T-cell (primary cell): ENCODE measurements at places on chromosomes 5 and 9.

DNA sequence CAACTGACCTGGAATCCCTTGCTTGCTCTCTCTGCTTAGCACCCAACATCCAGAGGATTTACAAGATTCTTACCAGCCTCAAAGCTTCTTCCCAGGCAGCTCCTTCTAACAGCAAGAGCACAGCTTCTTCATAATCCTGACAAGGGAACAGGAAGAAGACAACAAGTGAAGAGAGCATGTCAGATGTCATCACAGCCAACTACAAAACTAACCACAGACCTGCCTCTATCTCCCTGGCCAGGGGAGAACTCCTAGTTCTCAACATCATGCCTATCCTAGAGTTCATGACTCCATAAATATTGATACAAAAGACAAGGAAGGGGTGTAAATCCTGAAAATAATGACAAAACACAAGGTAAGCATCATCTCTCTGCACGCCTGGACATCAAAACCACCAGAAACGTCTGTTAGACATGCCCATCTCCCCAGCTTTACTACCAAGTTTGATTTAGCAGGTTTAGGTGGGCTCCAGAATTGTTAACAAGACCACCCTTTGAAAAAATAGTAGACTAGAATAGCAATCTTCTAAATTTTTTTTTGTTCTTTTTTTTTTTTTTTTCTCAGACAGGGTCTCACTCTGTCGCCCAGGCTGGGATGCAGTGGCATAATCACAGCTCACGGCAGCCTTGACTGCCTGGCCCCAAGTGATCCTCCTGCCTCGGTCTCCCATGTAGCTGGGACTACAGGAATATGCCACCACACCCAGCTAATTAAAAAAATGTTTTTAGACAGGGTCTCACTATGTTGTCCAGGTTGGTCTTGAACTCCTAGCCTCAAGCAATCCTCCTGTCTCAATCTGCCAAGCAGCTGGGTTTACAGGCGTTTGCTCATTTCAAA, 20.2 kb downstream of the ACTL7A start:
- no peaks in the 10 kb centered on the region for H3K27me3 ChIP-seq
- H3K27ac ChIP-seq: no peak overlapping the region
- DNase-seq: no peak
- no peak overlapping the region for H3K4me3 ChIP-seq
- peaks cover 68% of the 10 kb centered on the region for H3K36me3 ChIP-seq
- no peaks in the 10 kb centered on the region for H3K4me1 ChIP-seq

DNA sequence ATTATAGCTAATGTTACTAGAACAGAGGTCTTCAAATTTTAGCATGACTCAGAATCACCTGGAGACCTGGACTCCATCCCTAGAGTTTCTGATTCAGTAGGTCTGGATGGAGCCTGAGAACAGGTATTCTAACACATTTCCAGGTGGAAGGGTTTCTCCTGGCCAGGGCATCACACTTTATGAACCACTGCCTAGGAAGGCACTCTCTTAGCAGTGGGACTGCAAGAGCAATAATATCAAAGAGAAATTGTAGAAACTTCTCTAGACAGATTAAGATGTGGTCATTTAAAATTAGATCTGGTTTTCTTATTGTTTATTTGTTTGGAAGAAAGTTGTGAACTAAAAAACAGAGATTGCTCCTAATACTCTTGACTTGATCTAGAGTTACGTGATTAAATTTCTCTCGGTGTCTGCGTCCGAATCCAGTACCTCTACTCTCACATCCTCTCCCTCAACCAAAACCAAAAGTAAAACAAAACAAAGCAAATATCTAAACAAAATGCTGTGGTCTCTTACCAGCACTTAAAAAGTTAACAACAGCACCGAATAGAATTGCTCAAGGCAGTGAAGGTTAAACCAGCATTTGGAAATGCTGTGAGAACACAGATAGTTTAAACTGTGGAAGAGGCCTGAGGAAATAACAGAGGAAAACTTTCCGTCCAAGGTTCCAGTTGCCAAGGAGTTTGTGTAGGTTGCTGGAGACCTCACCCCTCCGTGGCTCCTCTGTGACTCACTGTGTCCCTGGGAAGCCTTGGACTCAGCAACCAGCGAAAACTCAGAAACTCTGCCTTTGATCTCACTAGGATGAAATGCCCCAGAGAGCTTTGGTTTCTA, 193.4 kb downstream of the ARRDC3 start:
- no peak overlapping the region for H3K4me3 ChIP-seq
- DNase-seq: no peak
- H3K36me3 ChIP-seq: no peaks in the 10 kb centered on the region
- no peak overlapping the region for H3K27ac ChIP-seq
- no peaks in the 10 kb centered on the region for H3K4me1 ChIP-seq

- H3K36me3 ChIP-seq: no peaks in the 10 kb centered on the region
- H3K27me3 ChIP-seq: peaks cover 2% of the 10 kb centered on the region
- H3K4me3 ChIP-seq: no peak overlapping the region
- no peaks in the 10 kb centered on the region for H3K4me1 ChIP-seq
- no peak overlapping the region for H3K27ac ChIP-seq
Observed at GRCh38 chr5:35408146-35408545, 177.9 kb upstream of the PRLR start.

GRCh38 chr5:157600252-157600651, 24.7 kb upstream of the ADAM19 start:
- no peaks in the 10 kb centered on the region for H3K36me3 ChIP-seq
- H3K27ac ChIP-seq: no peak overlapping the region
- H3K4me3 ChIP-seq: no peak overlapping the region
- H3K4me1 ChIP-seq: peaks cover 28% of the 10 kb centered on the region
- no peaks in the 10 kb centered on the region for H3K27me3 ChIP-seq
